ACHN (cell line): ENCODE measurements at places on chromosomes 1 and 21.

- no peak for DNase-seq
Observed at GRCh38 chr21:42062236-42063022, 8.7 kb upstream of the UMODL1 start.

DNA sequence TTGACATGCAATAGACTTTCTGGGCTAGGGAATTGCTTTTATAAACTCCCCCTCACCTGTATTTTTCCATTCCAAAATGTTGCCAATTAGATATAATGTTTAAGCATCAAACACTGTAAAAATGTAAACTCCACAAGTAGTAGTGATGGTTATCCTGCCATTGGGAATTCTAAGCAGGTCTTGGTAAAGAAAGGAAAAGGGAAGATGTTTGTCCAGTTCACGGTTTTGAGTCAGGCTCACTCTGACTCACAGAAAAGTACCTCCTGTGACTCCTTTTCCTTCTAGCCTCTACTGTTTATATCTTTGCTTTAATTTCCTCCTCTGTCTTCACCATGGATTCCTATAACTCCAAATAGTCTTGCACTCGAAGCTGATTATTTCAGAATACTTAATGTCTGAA lies 19.0 kb upstream of the PTPN14 start:
- DNase-seq = peak; percentile 50

DNA sequence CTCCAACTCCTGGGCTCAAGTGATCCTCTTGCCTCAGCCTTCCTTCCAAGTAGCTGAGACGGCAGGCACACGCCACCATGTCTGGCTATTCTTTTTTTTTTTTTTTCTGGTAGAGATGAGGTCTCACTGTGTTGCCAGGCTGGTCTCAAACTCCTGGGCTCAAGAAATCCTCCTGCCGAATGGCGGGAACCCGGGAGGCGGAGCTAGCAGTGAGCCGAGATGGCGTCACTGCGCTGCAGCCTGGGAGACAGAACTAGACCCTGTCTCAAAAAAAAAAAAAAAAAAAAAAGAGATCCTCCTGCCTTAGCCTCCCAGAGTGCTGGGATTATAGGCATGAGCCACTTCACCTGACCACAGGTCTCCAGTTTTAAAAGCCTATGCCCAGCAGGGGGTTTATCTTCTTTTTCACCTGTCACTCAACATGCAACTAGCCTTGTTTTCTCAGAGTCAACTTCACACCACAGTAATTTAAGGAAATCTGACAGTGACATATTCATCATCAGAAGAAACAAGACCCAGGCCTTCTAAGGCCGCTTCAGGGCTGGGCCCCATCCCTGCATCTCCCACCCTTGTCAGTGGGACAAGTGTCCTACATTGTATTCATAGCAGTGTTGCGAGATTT lies 38.3 kb upstream of the GALNT2 start:
- DNase-seq = no peak

GRCh38 chr21:44817506-44817880 lies 369 bp downstream of the SUMO3 start:
- peak; percentile 82 for DNase-seq

- DNase-seq = no peak
Observed at GRCh38 chr1:169009666-169010065, 96.8 kb upstream of the ATP1B1 start.

- DNase-seq = no peak
Observed at GRCh38 chr21:39033878-39034589, 149.2 kb downstream of the PSMG1 start.

GRCh38 chr1:26016953-26017545 lies 4.5 kb upstream of the EXTL1 start:
- DNase-seq = no peak

DNA sequence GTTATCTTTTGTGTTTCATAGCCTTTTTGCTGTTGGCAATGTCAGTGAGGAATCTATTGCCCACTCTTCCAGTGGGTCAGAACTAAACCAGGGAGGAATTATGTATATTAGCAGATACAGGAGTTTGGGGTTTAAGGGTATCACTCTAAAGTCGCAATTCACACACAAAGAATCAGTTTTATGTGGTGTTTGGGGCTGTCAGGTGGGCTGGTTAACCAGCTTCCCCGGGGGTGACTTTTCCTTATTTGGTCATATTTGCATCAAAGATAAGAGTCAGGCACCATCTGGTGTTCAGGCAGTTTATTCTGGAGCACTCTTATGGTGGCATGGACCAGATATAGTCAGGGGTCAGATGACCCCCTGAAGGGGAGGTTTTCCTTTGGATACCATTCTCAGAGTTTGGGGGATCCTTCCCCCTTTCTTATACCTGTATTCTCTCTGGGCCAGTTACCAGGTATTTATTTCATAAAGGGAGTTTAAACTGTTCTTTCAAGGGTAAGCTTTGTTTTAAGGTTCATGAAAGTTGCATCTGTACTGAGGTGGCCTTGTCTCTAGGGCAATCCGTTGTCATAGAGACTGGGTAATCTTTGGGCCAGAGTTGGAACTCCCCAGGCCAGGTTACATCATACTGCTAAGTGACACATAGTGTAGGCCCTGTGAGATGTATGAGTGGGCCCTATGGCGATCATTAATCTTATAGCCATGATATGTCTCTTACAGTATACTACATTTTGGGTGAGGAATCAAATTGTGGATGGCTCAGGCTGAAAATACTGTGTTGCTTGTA lies 148.2 kb downstream of the RWDD3 start:
- DNase-seq = no peak

GRCh38 chr1:109547463-109548320 lies 723 bp upstream of the GNAI3 start:
- peak; percentile 36 for DNase-seq

- DNase-seq = peak; percentile 61
Observed at GRCh38 chr1:2046174-2046917, 3.9 kb upstream of the PRKCZ start.

- DNase-seq = no peak
Observed at GRCh38 chr1:229138058-229138457, 132.9 kb upstream of the RAB4A start.

GRCh38 chr1:64163431-64163830 lies 40.0 kb upstream of the UBE2U start:
- DNase-seq = no peak

DNA sequence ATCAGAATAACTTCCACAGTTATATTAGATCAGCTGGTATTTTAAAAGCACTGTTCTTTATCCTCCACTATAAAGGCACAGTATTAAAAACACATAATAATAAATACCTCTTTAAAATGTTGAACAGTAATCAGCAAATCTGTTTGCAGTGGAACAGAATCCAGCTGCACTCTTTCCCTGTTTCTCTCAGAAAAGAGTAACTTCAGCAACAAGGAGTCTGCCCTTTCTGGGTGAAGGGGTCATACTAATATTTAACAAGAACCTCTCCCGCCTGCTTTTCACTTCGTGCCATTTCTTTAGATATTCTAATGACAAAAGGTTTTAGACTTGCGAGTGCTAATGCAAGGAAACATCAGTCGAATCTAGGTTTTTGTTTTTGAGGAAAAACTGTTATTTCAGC lies 194.2 kb upstream of the FMN2 start:
- DNase-seq = peak; percentile 10

DNA sequence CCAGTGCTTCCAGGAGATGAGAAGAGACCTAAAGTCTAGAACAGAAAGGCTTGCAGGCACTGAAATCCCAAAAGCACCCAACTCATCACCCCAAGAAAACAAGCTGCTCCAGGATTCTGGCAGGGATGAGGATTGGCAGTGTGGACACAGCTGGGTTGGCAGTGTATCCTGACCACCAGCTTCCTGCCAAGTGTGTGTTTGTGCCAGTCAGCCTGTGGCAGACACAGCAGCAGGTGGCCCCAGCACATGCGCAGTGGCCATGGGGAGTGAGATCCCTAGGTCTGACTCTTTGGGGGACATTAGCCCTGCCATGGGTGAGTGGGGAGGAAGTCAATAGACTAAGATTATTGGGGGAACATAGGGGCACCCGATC lies 8.7 kb upstream of the SNAPIN start:
- no peak for DNase-seq

- DNase-seq = peak; percentile 45
Observed at GRCh38 chr1:52127181-52128180, 14.4 kb upstream of the ZFYVE9 start.

- DNase-seq = no peak
Observed at GRCh38 chr1:33335020-33335419, 14.1 kb upstream of the A3GALT2 start.
